ENCODE measurements at places on chromosomes 4 and X.

GRCh38 chr4:139416073-139416673 is 37.7 kb upstream of the RAB33B start:
- peak; percentile 37 for DNase-seq

GRCh38 chrX:106037835-106038473 is 573 bp downstream of the SERPINA7 start:
- DNase-seq = no peak

- DNase-seq = no peak
Observed at GRCh38 chrX:44202596-44202995, 140.9 kb downstream of the EFHC2 start.

DNA sequence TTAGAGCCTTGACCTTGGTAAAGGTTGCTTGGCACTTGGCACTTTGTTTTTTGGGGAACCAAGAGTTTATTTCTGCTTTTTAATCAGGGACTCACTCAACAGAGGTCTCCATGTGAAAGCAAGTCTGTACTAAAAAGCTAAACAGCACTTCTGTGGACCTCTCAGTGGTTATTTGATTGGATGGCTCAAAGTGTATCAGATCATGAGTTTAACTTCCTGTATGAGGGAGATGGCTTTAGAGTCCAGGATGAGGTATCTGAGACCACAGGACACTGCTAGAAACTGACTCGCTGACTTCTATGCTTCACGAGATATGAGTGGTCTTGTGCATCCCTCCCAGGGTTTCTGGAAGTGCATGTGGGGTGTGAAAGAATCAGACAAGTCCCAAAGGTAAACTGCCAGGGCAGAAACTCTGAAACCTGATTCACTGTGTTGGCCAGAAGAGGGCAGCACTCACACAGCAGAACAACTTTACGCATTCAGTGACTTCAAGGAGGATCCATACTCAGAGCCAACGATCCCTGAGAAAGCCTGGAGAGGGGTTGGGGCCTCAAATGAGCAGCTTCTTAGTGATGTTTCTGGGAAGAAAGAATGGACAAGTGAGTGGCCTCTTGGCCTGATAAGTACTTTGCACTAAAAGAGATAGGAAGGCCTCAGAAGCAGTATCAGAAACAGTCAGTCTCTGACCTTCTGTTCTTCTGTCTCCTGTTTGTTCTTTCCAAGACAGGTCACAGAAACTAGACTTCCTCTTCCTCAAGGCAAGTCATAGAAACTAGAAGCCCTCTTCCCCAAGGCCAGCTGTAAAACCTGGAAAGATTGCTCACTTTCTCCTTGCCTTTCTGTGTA is 220.3 kb upstream of the CXCL13 start:
- DNase-seq = peak; percentile 33

DNA sequence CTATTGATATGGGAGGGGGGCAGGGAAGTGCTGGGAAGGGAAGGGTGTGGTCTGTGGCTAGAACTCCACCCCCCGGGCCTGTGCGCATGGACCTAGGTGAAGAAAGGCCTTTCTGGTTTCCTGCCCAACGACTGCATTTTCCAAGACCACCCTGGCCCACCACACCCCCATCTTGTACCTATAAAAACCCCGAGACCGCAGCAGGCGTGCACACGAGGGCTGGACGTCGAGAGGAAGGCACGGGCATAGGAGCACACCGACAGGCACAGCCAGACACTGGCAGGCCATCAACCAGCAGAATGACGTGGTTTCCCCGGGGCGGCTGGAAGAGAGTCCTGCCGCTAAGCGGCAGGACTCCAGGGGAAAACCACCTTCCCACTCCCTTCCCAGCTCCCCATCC is 981.1 kb downstream of the PCDH7 start:
- DNase-seq = no peak

GRCh38 chr4:130288576-130288975 is 1192.6 kb downstream of the C4orf33 start:
- DNase-seq = no peak

DNA sequence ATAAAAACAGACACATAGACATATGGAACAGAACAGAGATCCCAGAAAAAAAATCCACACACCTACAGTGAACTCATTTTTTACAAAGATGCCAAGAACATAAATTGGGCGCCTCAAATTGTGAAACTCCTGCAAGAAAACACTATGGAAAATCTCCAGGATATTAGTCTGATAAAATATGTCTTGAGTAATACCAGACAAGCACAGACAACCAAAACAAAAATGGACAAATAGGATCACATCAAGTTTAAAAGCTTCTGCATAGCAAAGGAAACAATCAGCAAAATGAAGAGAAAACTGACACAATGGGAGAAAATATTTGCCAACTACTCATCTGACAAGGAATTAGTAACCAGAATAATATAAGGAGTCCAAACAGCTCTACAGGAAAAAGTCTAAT is 337.3 kb upstream of the DIPK2B start:
- no peak for DNase-seq

DNA sequence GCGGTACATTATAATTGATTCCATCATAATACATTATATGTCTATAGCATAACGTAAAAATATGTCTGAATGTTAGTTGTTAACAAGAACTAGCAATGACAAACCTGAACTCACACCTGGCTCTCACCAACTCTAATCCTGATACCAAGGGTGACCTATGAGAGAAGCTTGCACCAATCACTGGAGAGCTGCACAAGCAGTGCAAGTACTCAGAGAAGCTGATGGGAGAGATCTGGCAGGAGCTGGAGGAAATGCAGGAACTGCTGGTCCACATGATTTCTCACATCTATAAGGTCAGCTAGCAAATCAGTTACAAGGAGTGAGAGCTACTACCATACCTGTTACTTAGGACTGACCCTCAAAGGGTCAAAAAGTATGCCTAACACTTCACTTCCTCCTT is 74.8 kb downstream of the RAB28 start:
- DNase-seq = no peak

DNA sequence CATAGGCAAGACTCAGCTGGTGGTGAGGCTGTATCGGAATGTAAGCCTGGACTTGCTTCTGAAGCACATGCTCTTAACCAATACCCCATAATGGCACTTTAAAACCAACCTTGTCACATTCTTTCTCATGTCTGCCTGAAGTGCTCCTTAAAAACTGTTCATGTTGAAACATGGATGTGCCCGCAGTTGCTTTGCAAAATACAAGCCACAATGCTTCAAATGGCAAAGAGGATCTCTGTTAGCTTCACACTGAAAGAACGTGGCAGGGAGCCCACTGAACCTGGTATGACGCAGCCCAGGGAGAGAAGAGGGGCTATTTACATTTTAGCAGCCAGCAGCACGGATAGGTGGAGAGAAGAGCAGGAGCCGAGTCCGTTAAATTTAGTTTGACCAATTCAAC is 29.3 kb downstream of the SOD3 start:
- no peak for DNase-seq

DNA sequence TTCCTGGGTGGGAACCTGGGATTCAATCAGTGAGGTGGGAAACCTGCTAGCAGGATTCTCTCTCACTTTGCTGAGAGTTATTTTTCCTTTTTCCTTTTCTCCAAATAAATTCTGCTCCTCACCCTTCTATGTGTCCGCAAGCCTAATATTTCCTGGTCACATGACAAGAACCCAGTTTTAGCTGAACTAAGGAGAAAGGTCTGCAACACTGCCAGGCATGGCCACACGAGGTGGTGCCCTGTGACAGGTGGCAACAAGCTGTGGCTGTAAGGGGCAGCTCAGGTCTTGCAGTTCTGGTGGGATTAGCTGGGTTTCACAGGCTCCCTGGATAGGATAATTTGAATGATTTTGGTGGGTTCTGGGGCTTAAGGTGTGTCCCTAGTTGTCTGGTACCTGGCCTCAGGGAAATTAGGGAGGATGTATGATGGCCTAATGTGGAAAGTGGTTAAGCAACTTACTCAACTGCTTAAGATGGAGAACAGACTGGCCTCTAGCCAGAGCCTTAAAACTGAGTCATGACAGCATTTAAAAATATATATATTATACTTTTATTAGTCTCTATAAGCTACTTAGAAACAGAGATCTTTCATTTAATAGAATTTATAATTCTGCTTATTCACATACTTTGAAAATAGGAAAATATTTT is 215.0 kb downstream of the IL15 start:
- DNase-seq = no peak
